ENCODE measurements at places on chromosomes 12 and 14.

- no peak for DNase-seq
Measured at GRCh38 chr12:26770239-26771070, 62.5 kb downstream of the ITPR2 start.

- no peak for DNase-seq
Measured at GRCh38 chr12:37720846-37721245, 595.7 kb upstream of the ALG10B start.

DNA sequence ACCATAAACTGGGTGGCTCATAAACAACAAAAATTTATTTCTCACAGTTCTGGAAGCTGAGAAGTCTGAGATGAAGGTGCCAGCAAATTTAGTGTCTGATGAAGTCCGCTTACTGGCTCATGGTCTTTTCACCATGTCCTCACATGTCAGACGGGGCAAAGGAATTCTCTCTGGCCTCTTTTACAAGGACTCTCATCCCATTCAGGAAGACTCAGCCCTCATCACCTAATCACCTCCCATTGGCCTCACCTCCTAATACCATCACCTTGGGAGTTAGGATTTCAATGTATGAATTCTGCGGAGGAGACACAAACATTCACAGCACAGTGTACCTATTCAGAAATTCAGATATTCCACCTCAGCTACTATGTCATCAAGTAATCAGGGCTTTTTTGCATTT is 357.6 kb downstream of the PAWR start:
- no peak for DNase-seq

GRCh38 chr12:56931474-56931978 is 2.7 kb downstream of the SDR9C7 start:
- DNase-seq, result no peak

- DNase-seq, result no peak
Measured at GRCh38 chr12:19055589-19055988, 73.9 kb upstream of the PLEKHA5 start.

DNA sequence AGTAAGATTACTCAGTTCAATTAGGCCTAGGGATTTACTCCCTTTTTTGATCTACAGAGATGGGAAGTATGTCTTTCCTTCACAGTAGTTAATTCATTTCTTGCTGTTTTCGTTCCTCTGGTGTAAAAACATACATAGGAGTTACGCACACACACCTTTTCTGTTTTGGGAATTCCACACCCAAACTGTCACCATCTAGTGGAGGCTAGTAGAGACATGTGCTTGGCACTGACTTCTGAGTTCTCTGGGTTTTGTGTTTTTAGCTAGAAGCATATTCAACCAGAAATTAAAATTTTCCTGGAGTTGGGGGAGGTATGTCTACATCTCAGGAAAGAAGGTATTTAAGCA is 1.4 kb downstream of the SUSD6 start:
- no peak for DNase-seq

DNA sequence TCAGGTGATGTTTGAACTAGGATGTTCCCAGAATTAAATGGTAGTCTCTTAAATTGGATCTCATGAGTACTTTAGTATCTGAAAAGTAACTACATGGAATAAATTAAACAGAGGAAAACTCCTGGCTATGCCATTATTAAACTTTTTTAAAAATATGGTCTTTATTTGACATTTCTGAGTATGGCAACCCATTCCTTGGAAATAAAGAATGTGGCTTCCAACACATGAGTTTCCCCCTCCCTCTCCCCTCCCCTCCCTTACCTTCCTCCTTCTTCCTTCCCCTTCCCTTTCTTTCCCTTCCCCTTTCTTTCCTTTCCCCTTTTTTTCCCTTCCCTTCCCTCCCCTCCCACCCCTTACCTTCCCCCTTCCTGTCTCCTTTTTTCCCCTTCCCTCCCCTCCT is 940.2 kb downstream of the DIO2 start:
- DNase-seq, result no peak

GRCh38 chr14:74302634-74303569 is at the start of gene ABCD4:
TSS of gene ABCD4 (minus strand) at chr14:74302934. CDS start at chr14:74302912, 22 bp downstream.
- peak; percentile 96 for DNase-seq

DNA sequence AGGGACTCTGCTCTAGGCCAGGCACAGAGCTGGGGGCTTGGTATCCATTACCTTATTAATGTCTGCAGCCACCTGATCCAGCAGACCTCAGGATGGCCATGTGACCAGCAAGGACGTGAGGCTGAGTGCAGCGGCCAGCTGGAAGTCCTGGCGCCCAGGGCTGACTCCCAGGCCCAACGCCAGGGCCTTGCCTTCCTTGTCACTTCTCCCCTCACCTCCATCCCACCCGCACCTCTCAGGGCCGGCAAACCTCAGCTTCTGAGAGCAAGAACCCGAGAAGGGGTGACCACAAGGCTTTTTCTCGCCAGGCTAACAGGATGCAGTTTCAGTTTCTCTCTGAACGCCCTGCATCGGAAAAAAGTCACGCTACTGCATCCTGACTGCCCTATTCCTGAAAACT is 15.4 kb downstream of the RAB35 start:
- no peak for DNase-seq

DNA sequence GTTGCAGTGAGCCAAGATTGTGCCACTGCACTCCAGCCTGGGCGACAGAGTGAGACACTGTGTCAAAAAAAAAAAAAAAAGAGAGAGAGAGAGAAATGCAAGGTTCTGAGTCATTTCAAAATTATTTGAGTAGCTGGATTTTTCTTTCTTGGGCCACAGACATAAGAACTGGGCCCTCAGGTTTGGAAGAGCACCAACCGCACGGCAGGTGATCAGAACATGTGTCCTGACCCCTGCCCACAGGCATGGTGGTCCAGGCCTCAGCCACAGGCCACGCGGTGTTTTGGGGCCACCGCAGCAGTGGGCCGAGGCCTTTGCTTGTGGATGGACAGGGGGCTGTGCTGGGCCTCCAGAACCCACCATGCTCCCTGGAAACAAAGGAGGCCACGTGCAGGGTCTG is 126.7 kb downstream of the CALM1 start:
- no peak for DNase-seq

- no peak for DNase-seq
Measured at GRCh38 chr12:106585521-106586277, 2.9 kb downstream of the RFX4 start.

DNA sequence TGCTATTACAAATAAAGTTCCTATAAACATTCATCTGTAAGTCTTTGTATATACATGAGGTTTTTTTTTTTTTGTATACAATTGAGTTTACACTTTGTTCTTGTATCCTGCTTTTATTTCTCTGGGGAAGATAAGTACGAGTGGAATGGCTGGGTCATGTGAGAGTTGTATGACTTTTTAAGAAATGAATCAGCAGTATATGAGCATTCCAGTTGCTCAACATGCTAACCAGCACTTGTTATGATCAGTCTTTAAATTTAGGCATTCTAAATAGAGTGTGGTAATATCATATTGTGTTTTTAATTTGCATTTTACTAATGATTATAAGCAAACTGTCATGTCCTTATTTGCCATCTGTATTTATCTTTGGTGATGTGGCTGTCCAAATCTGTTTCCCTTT is 44.7 kb upstream of the AMIGO2 start:
- no peak for DNase-seq

DNA sequence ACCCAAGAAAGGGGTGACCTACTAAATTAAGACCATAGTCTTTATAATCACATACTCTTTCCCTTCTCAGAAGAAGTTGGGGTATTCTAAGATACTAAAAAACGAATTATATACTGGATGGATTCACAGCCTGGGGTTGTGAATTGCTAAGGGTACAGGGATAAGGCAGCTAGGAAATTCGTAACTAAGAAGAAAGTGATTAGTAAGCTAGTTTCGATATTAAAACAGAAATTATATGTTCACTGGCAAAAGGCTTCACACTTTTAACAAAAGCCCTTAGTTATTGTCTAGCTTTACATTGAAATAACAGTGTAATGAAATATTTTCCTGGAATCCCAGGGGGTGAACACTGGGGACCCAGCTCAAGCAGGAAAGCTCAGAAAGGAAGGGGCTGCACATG is 35.5 kb upstream of the DYRK2 start:
- no peak for DNase-seq

DNA sequence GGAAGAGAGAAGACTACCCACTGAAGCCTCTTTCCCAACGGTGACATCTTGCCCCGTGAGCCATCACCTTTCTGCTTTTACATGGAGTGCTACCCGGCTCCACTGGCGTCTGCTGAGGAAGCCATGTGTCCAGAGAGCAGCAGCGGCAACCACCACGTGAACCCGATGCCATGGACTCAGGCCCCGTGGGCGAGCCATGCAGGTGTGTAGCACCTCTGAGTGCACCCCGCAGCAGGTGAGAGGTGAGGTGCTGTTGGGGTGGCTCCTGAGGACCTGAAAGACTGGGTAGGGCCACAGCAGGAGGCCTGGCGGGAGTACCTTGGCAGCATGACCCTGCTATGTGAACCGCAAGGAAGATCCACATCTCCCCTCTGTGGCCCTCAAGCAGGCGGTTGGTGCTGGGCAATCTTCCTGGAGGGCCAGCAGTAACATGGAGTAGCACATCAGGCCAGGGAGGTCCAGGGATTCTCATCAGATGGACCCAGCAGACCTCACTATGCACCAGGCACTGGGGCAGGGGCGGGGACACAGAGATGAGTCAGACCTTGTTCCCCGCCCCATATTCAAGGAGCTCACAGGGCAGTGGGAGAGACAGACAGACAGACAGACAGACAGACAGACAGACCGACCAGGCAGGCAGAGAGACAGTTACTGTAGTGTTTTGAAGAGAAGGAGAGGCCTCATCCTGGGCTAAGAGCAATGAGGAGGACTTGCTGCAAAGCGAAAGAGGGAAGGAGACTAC is 129.6 kb downstream of the PAPOLA start:
- DNase-seq, result no peak

- DNase-seq, result no peak
Measured at GRCh38 chr12:72876092-72876491, 603.9 kb downstream of the TRHDE start.

- DNase-seq, result no peak
Measured at GRCh38 chr14:77130386-77130785, 11.2 kb downstream of the ZDHHC22 start.

DNA sequence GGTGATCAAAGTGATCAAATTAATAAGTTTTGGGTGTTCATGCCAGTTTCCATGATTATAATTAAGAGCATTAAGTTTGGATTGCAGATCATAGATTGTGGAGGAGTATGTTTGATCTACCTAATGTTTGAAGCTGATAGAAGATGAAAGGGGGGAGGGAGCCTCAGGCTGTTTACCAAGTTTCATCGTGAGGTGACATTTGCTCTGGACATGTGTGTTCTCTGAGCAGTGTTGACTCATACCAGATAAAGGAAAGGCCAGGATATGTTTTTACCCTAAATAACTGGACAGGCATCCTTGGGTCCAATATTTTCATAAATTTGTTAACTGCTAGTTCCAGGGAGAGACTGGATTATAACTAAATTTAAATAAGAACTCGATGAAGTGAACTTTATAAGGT is 3.5 kb upstream of the SEL1L start:
- DNase-seq, result no peak

GRCh38 chr14:100096656-100097055 is 31.4 kb downstream of the EVL start:
- DNase-seq, result no peak

DNA sequence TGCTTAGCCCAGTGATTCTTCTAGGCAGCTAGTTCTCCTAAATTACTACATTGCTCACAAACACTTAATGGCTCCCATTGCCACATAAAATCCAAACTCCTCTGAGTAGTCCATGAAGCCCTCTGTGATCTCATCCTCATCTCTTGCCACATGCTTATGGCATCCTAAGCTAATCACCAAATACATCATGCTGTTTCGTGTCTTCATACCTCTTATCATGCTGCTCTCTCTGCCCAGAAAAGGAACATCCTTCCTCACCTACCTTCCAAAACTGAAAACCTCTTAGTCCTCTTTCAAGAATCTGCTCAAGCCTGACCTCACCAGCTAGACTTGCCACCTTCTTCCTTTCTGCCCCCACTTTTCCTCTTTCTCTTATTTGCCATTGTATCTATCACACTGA is 108.5 kb downstream of the DUSP6 start:
- no peak for DNase-seq

- no peak for DNase-seq
Measured at GRCh38 chr12:102486153-102486552, 5.8 kb upstream of the IGF1 start.

DNA sequence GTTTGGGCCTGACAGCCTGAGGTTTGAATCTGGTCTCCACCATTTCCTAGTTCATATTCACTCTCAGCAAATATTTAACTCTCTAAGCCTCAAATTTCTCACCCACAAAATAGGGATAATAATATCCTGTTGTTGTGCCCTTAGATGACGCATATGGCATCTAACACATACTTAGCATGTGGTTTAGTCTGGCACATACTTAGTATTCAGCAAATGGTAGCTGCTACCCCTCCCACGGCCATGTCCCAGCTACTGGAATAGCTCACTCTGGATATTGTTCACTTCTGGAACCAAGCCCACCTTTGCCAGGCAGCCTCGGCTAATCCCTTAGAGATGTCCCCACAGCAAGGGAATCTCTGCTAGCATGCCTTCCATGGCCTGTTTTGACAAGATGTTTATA is 53.3 kb downstream of the BICD1 start:
- DNase-seq, result no peak

- no peak for DNase-seq
Measured at GRCh38 chr14:52079239-52079959, 10.5 kb upstream of the NID2 start.

DNA sequence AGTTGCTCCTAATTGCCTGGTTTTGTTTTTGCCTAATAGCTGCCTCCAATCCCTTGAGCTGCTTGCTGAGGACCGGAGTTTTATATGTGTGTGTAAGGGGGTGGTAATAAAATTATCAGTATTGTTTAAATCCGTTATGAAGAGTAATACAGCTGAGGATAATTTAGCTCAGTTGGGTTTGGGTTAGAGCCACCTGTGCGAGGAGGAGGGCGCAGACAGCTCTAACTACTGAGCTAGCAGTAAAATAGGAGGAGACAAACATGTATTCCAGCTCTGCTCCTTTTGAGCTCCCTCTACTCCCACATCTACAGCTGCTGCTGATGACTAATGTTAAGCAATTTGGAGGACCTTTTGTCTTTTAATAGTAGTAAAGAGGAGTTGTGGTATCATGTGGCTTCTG is 61.5 kb downstream of the SPATS2 start:
- DNase-seq, result no peak

DNA sequence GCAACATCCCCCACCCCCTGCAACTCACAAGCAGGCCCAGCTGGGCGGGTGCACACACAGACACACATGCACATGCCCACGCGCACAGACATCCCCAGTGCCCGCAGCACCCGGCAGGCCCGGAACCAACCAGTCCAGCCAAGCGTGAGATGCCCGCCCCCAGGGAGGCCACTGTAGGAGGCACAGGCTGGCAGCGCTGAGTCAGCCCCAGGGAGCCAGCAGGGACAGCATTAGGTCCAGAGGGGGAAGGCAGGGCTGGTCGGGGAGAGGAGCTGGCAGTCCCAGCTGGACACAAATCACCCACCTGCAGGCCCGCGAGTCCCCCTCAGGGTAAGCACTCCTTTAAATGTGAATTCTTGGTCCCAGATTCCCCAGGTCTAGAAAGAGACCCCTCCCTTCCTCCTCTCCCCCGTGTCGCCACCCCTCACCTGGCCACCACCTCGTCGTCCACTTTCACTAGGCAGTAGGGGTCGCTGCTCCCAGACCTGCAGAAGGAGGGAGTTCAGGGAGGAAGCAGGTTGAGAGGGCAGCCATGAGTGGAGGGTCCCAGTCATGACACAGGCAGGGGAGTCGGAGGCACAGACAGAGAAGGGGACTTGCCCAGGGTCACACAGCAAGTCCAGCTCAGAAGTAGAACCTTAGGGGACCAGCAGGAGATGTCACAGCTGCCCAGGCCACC is 5.0 kb downstream of the RASAL1 start:
- no peak for DNase-seq

GRCh38 chr14:85279407-85279806 is 250.5 kb upstream of the FLRT2 start:
- no peak for DNase-seq

- DNase-seq, result no peak
Measured at GRCh38 chr12:168763-169525, 45.0 kb downstream of the SLC6A12 start.

GRCh38 chr12:13268581-13268980 is 72.1 kb downstream of the EMP1 start:
- no peak for DNase-seq

Measured in sigmoid colon (tissue), 7 donors.